HTR-8/SVneo (cell line): ENCODE measurements at places on chromosomes 5 and 9.

DNA sequence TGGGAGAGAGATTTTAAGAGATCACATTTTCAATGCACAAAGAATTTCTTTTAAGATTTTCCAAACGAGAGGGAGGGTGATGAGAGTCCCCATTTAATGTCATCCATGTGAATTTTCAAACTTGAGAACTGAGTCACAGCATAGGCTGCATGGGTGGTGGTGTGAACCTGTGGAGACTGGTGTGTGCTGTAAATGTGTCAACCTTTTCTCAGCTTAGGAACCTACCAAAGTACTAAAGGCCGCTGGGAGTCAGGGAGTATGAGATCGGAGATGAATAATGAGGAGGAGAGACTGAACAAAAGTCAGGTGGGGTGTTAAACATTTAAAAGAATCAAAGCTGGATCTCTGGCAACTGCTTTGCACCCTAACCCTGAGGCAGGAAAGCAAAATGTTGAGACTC lies 7.5 kb downstream of the ALDH1A1 start:
- no peak for DNase-seq

DNA sequence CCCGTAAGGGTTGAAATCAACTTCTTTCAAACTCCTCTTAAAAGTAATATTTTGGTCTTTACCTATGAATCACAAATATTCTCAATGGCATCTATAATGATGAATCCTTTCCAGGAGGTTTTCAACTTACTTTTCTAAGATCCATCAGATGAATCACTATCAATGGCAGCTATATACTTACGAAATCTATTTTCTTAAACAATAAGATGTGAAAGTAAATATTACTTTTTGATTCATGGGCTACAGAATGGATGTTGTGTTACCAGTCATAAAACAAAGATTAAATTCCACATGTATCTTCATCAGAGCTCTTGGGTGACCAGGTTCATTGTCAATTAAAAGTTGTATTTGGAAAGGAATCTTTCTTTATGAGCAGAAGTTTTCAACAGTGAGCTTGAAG lies 1877.7 kb upstream of the ACO1 start:
- DNase-seq = no peak

GRCh38 chr5:42632354-42632900 lies 124.2 kb upstream of the CCDC152 start:
- no peak for DNase-seq

DNA sequence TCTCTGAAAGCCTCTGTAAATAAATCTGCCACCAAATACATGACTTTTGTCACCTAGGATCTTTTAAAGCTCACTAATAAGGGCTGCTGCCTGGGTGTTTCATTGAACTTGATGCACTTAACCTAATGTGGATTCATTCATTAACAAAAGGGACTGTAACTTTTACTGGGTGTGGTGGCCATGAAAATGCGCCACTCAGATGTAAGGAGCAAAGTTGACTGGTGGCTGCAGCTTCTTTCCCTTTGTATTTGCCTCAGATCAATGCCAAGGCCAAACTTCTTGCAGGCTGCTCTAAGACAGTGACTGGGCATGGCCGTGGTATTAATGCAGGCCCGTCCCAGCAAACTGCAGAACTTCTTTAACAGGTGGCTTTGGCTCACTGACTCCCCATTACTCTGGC lies 22.9 kb downstream of the FAM240B start:
- no peak for DNase-seq

DNA sequence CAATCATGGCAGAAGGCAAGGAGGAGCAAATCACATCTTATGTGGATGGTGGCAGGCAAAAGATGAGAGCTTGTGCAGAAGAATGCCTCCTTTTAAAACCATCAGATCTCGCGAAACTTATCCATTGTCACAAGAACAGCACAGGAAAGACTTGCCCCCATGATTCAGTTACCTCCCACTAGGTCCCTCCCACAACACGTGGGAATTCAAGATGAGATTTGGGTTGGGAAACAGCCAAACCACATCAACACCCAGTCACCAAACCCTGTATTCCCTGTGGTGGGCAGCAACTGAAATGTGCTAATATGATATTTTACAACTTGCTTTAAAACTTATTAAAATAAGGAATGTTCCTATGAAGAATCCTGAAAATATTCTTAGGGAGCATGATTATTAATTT lies 54.2 kb downstream of the RASGRF2 start:
- no peak for DNase-seq

DNA sequence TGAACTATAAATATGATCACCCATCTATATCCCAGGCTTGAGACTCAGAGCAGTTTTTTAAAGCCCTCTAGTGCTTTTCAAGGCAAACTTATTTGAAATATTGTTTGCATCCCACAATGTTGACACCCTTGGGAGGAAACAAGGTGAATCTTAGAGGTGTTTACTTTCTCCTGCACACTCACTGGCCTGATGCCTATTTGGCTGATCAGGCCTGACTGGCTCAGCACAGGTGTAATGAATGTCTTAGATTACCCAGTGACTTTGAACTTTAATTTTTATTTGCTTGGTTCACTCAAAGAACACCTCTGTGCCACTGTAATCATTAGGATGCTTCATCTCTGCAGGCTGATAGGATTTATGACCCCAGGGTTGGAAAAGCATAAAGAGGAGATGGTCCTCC lies 158.3 kb downstream of the KCTD16 start:
- no peak for DNase-seq

- no peak for DNase-seq
Observed at GRCh38 chr5:118736396-118736795, 252.0 kb downstream of the DTWD2 start.

- no peak for DNase-seq
Observed at GRCh38 chr9:81822967-81823366, 105.3 kb upstream of the SPATA31D4 start.

- DNase-seq = no peak
Observed at GRCh38 chr5:42784132-42784531, 27.5 kb downstream of the CCDC152 start.

- DNase-seq = no peak
Observed at GRCh38 chr5:68680366-68680765, 413.4 kb upstream of the SLC30A5 start.

- no peak for DNase-seq
Observed at GRCh38 chr5:158549311-158549710, 550.4 kb downstream of the EBF1 start.

- DNase-seq = no peak
Observed at GRCh38 chr5:35785601-35786085, 71.0 kb upstream of the IL7R start.

- no peak for DNase-seq
Observed at GRCh38 chr9:99274495-99274894, 52.4 kb downstream of the SEC61B start.

DNA sequence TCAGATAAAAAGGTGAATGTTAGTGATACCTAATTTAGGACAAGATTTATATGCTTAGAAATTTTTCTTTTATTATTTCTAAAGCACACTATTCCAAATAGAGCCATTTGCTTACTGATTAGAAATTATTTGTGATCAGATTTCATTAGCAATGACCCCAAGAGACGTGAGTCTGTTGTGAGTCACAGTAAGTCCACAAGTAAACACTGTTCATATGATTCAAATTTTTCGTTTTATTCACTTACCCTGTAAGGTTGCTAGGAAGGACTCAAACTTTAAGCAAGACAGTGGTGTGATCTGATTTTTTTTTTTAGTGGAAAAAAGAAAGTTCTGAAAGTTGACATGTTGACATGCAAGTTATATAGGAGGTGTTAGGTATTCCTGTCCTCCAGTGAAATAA lies 1.2 kb downstream of the CARD6 start:
- no peak for DNase-seq
